CD4-positive, alpha-beta T cell treated with Interleukin-6 for 4 hours (primary cell): ENCODE measurements at places on chromosomes 7 and 10.

- no peak for DNase-seq
Observed at GRCh38 chr10:119397416-119397815, 145.1 kb downstream of the RGS10 start.

GRCh38 chr7:20532890-20533289, 82.6 kb upstream of the ABCB5 start:
- no peak for DNase-seq

DNA sequence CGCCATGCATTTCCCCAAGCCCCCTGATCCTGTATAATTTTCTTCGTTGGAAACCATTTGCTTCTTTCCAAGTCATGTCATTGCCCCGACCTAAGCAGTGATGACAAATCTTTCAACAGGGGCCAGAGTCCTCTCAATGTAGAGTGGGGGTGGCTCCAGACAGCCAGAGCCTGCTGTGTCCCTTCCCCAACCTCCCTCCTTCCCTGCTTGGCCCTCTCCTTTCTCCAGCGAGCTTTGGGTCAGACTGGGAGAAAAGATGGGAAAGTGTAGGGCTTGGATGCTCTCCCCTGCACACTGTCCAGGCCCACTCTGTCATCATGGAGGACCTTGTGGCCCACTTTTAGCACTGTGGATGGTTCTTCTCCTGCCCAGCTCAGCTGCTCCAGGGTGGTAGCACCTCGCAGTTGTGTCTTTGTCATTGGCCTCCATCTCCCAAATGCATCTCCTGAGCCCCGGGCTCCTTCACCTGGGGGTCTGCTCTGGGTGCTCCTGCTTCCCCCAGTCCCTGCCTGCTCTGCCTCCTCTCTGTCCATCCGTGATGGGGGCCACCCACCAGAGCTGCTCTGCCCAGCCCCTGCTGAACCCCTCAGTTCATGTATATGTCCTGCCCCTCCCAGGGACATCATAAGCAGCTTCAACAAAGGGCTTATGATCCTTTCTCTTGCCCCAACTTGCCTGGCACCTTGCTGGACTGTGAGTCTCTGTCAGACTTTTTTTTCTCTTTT, 37.5 kb downstream of the BTBD16 start:
- DNase-seq, result no peak

- DNase-seq, result no peak
Observed at GRCh38 chr10:49686651-49687050, 7.2 kb downstream of the C10orf53 start.

GRCh38 chr10:58268454-58268945, 462 bp upstream of the CISD1 start:
- no peak for DNase-seq

GRCh38 chr10:126568809-126569385, 101.6 kb downstream of the C10orf90 start:
- DNase-seq, result no peak

DNA sequence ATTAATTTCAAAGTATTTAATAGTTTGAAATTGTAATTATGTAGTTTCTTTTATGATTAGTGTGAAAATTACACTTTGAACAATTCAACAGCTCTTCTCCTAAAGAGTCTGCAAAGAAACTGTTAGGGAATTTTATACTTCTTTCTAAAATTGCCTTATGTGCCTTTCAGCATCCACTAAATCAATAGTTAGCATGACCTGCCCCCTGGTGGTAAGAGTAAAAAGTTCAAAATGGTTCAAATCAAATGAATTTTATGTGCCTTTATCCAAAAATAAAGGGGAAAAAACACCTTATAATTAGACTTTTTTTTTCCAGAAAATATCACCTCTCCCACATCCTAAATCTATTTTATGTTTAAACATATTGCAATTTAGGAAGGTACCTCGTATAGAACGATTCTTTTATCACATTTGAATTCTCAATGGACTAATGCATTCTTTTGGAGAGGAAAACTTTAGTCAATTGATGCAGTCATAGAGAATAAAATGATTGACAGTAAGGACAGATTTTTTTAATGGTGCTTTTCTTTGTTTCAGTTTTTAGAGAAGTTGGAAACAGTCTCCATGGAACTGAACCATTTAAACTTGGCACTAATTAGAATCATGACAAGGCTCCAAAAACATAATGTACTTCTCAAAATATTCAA, 163.7 kb downstream of the SEMA3D start:
- peak; percentile 31 for DNase-seq

- DNase-seq, result no peak
Observed at GRCh38 chr7:33841031-33841430, 64.3 kb upstream of the BMPER start.

GRCh38 chr10:80411267-80411668, 2.9 kb downstream of the PRXL2A start:
- no peak for DNase-seq

- no peak for DNase-seq
Observed at GRCh38 chr7:4707217-4707741, 25.2 kb downstream of the FOXK1 start.

GRCh38 chr7:10212649-10213048, 761.0 kb upstream of the PHF14 start:
- DNase-seq, result no peak

DNA sequence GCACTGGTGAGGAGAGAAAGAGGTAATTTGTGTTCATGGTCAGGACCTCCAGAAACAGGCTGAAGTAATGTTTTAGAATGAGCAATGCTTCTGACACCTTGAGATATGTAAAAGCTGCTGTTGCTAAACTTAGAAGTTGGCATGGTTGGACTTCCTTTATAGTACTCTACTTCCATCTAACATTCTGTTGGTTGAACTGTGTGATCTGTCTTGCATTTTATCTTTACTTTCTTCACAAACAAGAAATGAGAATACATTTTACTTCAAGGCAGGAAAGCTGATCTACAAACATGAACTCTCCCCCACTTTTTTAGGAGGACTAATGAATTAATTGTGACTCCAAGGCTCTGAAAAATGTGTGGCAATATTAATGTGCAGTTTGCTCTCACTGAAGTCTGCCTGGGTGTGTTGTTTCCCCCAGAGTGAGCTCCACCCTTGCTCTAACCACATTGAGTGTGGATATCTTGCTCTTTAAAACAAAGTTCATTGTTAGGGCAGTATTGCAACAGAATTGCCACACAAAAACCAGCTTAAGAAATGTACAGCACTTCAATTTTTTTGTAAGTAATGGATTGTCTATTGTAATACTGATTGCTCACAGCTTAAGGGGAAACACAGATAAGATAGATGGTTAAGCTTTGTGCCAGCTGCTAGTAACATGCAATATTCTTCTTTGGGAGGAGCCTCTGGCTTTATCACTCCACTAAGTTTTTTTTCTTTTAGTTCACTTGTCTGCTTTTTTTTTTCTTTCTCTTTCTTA, 69.0 kb downstream of the ADD3 start:
- DNase-seq, result peak; percentile 50

DNA sequence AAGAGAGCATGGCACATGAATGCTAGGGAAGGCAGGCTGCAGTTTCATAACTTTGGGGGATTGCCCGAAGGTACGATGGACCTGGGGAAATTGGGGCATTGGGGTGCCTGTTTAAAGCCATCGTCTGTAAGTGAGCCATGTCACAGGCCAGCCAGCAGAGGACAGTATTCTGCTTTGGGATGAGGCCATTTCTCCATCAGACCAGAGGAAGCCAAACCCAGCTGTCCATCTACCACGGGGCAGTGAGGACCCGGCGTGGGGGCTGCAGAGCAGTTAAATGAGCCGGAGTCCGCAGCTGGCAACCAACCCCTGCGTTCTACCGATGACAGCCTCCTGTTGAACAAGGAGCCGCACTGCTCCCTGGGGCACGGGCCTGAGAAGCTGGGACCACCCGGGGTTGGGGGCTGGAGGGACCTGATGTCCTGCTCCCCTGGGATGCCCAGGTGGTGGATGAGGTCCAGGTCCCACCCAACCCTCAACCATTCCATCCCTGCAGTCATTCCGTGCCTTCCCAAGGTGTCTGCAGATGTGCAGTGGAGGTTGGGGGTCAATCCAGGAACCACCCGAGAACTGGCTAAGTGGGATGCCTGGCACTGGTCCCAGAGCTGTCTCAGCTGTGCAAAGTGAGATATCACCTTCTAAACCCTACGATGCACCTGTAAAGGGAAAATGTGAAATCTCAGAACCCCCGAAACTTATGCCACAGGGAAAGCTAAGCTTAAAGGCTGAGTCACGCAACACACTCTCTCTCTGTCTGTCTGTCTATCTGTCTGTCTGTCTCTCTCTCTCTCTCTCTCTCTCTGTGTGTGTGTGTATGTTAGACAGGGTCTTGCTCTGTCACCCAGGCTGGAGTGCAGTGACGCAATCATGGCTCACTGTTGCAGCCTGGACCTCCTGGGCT, 12.1 kb upstream of the RHBDD2 start:
- DNase-seq, result peak; percentile 61

GRCh38 chr7:32378988-32379387, 111.2 kb downstream of the LSM5 start:
- no peak for DNase-seq

- DNase-seq, result no peak
Observed at GRCh38 chr7:155746188-155746587, 66.1 kb downstream of the SHH start.

- DNase-seq, result no peak
Observed at GRCh38 chr10:68832601-68833000, 5.3 kb downstream of the STOX1 start.

GRCh38 chr7:123773481-123773880, 24.7 kb upstream of the WASL start:
- DNase-seq, result no peak

DNA sequence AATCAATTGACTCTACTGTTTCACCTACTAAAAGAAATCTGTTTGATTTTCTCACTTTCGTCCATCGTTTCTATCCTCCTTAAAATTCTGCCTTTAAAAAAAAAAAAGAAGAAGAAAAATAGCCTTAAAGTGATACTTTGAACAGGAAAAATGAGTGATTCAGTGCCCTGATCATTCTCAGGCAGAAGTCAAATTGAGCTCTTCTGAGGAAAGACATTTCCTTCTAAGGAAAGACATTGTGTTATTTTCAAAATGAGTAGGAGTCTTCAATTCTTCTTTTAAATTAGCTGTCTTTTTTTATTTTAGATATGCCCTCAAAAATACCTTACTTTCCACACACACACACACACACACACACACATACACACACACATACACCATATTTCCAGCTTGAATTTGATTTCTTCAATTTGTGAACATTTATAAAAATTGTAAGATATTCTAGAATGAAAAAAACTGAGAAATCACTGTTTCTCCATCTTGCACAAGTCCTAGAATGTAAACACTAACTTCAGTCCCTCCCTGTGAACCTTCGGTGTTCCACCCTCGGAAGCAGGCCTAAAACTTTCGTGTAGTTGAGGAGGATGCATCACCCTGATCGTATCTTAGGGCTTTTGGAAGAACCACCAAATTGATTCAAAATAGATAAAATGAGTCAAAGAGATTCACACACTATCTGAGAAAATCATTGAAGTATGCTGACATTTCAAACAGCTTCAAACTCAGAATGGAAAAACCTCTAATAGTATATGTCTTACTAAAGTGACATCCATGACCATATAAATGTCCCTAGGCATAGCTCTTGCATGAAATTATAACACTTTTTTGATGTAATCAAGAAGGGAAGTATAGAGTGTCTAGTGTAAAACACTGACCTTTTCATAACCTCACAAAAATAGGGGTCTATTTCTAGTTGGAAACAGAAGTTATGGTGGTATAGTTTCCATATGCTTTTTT, 270.8 kb downstream of the GATA3 start:
- DNase-seq, result no peak

GRCh38 chr7:152897401-152897800, 137.8 kb downstream of the ACTR3B start:
- no peak for DNase-seq

- no peak for DNase-seq
Observed at GRCh38 chr10:43868952-43869351, 220.3 kb upstream of the ZNF32 start.

GRCh38 chr10:36676756-36677430, 448.5 kb upstream of the ANKRD30A start:
- DNase-seq, result no peak

- no peak for DNase-seq
Observed at GRCh38 chr7:44131173-44132029, 8.1 kb upstream of the POLD2 start.

DNA sequence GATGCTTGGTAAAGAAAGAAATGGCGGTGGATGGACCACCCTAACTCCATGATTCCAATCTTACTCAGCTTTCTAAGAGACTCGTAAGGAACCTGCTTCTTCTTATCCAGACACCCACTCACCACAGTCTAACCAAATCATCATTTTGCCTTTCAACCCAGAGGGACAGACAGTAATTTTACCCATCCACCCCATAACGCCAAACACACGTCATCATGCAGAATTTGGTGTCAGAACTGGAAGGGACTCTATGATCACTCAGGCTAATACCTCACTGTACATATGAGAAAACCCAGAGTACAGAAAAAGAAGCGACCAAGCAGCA, 388 bp downstream of the ECD start:
- no peak for DNase-seq

DNA sequence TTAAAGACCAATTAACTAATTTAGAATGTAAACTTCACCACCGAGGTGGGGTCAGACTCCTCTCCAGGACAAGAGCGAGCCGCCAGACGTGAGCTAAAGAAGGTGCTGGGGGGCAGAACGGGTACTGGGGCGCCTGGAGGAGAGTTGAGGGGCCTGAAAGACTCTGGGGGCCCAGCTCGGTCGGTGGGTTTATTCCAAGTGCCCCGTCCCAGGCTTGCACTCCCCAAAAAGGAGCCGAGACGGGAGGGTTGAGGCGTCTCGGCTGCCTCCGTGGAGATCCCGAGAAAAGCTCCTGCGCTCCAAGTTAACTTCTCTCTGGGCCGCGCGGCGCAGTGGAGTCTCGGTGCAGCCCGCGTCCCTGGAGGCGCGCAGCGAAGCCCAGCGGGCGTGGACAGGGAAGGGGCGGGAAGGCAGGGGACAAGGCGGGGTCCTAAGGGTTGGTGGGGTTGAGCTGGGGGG, 553.3 kb downstream of the TFEC start:
- no peak for DNase-seq

GRCh38 chr7:76997381-76998284, 34.5 kb downstream of the SPDYE17 start:
- no peak for DNase-seq

DNA sequence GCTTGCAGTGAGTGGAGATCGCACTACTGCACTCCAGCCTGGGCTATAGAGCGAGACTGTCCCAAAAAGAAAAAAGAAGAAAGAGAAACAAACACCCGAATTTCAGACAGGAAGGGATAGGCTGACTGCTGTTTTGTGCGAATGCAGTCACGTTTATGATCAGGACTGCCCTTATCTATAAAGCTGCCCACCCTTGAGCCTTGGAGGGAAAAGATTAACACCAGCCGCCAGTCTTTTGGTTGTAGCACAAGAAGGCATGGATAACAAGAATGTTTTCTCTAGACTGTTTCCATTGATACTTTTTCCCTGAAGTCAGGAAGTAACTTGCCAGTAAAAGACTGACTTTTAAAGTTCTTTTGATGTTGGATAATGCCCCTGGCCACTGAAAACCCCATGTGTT, 314.0 kb downstream of the BICC1 start:
- no peak for DNase-seq

DNA sequence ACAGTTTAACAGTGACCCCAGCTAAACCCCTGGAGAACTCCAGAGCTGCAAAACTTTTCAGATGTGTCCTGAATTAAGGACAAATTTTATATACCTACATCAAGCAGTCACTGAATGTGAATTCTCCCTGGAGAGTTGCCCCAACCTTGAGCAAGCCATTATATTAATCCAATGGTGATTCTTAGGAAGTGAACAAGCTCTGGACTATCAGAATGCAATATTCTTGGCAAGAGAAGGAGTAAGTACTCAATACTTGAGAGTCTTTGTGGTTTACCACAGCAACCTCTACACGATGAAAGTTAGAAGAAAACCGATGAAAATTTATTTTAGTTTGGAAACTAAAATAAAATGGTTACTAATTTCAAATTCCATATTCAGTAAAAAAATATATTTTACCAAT, 19.3 kb upstream of the ZNF365 start:
- no peak for DNase-seq
